NCI-H1417 treated with DMSO at 0.1 percent for 48 hours (cell line): ENCODE measurements at places on chromosomes 4 and X.
A peak's percentile ranks its signal among the peaks of the same experiment; 100 is the strongest.

GRCh38 chrX:3806630-3807029, 93.2 kb upstream of the PRKX start:
- no peak for DNase-seq

DNA sequence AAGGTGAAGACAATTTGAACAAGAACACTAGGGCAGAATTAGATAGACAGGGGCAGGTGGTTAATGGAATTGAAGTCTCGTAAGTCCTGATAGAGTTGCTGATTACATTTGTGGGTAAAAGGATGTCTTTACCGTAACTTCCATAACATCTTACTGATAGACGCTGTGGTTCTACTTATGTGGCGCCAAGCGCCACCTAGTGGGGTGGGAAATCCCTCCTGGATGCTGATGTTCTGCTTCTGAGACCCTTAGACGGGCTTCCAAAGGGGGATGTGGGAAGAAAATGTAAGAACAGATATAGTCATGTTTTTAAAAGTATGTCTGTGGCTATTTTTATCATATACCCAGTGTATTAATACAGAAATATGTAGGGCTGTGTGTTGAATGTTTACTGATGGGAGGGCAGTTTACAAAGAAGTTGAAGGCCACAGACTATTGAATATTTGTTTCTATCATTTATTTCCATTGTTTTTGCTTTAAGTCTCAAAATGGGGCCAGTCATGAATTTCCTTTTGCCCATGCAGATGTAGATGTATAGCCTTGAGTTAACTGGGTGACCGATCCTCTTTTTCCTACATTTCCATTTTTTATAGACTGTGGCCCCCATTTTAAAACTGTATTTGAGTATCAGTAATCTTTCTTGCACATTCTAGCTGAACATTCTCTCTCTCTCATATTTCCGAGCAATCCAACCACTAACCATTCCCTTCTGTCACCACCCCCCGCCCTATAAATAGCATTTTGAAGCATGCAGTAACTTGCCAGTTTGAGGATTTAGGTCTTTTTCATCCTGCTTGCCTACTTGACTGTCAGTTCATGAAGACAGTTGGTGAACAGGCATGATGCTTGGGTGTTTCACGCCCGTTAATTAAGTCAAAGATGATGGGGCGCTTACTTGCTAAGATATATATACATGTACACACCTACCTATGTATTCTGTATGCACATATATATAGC, 12.1 kb upstream of the TLR8 start:
- no peak for DNase-seq

DNA sequence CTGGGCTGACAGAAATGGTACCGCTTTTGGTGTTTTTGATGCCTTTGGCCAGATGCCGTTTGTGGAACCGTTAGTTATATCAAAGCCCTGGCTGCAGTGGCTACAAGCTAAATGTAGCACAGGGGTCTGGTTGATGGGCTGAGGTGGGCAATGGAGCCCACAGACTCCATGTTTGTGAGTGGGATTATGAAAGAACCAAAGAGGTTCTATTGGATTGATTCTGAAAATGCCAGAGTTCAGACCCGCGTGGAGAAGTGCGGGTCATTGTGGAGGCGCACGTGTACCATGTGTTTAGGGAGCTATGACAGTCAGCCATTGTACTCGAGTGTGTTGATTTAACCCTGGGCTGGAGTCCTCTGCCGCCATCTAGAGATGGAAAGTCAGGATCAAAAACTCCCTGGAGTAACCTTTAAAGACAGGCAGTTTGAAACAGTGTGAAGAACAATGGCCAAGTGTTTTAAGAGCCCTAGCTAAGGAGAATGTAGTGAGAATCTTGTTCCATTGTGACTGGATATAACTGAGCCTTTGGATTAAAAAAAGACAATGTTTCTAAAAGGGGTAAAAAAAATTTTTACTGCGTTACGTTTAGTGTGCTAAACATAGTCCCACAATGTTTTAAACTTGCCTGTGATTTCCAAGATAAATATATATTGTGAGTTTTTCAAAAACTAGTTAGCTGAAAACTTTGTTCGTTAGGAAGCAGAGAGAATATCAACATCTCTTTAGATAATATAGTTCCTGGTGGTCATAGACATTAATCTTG, 12.7 kb downstream of the ART3 start:
- DNase-seq = peak; percentile 9

DNA sequence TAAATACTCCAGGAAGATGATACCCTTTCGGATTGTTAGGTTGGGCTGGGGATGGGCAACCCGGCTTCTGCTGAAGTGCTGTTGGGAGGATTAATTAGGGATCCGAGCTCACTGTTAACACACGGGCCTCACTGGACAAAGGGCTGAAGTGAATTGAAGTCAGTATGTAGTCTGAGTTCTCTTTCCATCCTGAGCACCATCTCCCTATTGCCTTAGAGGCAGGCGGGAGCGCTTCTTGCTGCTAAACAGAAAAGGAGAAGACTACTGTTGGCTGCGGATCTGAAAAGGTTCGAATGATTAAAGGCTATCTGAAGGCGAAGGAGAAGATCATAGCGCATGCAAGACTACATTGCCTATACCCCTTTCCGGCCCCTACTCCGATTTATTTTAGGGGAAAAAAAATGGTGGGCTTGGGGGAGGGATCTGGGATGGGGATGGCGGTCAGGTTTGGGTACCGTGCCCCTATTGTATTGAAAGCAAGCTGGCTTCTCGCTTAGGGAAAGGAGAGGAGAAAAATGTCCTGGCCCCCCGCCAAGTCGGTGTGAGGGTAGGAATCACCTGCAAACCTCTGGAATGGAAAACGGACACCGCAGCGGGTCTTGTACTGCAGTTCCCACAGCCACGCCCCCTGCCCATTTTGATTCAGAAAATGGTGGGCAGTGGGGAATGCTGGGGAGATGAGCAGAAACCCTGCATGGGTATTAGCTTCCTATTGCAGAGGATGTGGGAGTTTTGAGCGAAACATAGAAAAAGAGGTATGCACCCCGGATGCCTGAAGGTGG, 22.3 kb downstream of the MORF4L2 start:
- DNase-seq = no peak

- no peak for DNase-seq
Measured at GRCh38 chr4:153074936-153075630, 129.2 kb upstream of the TRIM2 start.

DNA sequence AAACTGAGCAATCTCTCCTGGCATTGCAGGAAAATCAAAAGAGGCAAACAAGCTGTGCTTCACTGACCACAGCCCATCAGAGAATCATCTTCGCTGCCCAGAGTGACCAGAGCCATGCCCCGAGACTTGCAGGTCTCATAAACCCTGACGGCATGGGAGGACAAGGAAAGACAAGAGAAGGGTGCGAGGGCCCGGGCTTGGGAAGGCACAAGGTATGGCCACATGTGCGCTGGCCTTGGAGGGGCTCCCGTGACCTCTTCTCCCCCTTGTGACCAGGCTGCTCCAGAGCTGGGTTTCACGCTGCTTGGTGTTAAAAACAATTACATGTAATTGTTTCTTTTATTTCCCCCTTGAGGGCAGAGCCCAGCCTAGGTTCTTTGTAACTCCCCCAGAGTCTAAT, 20.8 kb downstream of the DCTD start:
- DNase-seq = no peak

DNA sequence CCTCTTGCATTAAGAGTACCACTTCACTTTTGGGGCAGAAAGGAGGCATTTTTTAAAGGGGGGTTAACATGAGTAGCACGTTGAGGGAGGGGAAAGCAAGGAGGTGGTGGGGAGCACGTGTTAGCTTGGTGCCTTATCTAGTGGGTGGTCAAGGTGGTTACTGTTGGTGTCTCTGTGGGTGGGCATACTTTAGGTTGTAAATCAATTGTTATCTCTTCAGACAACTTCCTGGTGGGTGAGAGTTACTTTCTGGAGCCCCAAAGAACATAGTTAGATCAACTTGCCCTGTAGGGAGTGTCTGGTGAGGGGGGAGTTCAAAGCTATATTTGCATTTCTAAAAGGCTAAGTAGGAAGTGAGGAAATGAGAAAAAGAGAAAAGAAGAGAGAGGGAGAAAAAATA, 297.7 kb upstream of the CLNK start:
- DNase-seq = no peak

DNA sequence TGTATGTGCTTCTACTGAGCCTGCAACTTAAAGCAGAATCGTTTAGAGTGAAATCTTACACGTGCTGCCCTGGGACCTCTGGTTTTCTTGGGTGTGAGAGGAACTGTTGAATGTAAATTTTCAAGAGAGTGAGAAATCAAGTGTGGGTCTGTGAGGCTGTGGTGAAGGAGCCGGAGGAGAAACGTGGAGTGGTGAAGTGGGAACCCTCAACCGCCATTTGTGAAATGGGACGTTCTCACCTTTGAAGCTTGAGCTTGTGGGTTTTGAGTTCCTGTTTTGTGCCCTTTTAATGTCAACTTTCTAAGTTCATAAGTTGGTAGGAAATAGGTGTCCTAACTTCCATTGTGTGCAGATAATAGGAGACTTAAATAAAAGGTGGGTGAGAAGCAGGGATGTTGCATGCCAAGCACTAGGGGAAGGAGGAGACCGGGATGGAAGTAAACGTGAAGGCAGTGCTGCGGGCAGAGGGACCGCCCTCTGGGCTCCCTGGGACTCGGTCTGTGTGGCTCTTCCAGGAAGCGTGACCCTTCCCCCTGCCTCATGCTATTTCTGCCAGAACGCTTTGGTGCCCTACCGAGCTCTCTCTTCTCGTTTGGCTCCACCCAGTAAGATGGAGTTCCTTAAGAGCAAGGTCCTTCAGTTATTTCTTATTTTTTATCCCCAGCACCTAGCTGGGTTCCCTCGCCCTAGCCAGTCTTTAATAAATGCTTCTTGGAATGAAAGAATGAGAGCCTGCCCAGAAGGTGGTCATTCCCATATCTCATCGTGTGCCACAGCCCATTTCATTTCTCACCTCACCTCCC, 56.0 kb downstream of the TMEM131L start:
- DNase-seq = no peak

DNA sequence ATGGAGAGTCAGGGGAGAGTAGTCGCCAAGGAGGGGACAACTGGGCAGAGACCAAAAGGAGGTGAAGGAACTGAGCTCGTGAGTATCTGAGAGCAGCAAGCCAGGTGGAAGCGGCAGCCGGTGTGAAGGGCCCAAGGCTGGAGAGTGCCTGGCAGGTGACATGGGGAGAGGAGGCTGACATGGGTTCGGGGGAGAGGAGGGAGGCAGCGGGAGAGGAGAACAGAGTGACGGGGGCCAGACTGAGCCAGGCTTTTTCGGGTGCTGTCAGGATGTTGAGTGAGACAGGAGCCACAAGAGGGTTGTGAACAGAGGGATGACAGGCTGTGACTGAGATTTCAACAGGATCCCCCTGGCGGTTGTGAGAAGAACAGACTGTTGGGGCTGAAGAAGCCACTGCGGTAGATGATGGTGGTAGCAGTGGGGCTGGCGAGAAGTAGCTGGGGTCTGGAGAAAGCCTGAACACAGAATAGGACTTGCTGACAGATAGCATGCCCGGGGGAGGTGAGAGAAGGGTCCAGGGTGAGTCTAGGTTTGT, 5.7 kb downstream of the ELK1 start:
- no peak for DNase-seq

- no peak for DNase-seq
Measured at GRCh38 chrX:19863857-19864223, 23.6 kb downstream of the SH3KBP1 start.

DNA sequence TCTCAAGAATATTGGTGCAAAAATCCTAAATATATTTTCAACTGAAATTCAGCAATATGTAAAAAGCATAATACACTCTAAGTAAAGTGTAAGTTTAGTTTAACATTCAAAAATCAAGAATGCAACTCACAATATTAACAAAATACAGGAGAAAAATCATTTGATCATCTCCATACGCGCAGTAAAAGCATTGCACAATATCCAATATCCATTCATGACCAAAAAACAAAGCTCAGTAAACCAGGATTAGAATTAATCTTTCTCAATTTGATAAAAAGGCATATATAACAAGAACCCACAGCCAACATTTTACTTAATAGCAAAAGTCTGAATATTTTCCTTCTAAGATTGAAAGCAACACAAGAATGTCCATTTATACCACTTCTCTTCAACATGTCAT, 48.3 kb upstream of the C4orf54 start:
- DNase-seq = no peak

- DNase-seq = no peak
Measured at GRCh38 chr4:61468024-61468720, 268.0 kb downstream of the ADGRL3 start.

- no peak for DNase-seq
Measured at GRCh38 chr4:89765966-89766365, 71.0 kb downstream of the SNCA start.

DNA sequence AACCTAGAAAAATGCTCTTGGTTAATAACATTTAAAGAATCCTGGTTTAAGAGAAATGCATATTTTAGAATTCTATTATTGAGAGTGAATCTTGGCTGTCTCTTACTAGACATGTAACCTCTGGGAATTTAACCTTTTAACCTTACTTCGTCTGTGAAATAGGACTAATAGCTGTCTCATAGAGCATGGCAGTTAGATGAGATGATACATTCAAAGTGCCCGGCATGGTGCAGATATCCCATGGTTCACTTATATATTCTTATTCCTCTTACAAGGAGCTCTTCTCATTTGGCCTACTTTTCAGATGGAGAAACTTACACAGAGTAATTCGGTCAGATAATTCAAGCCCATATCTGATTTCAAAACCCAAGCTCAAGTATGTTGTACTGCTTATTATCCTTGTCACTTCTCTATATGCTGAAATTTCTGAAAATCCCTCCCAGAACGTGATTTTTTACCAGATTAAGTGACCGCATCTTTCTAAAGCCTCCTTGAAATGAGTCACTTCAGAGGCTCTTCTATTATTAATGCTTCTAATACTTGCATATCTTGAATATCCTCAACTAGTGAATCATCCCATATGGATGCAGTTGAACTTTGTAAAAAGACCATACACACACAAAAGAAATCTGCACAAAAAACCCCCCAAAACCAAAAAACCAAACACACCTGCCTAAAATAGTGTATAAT, 4.9 kb downstream of the CDKN2AIP start:
- no peak for DNase-seq

DNA sequence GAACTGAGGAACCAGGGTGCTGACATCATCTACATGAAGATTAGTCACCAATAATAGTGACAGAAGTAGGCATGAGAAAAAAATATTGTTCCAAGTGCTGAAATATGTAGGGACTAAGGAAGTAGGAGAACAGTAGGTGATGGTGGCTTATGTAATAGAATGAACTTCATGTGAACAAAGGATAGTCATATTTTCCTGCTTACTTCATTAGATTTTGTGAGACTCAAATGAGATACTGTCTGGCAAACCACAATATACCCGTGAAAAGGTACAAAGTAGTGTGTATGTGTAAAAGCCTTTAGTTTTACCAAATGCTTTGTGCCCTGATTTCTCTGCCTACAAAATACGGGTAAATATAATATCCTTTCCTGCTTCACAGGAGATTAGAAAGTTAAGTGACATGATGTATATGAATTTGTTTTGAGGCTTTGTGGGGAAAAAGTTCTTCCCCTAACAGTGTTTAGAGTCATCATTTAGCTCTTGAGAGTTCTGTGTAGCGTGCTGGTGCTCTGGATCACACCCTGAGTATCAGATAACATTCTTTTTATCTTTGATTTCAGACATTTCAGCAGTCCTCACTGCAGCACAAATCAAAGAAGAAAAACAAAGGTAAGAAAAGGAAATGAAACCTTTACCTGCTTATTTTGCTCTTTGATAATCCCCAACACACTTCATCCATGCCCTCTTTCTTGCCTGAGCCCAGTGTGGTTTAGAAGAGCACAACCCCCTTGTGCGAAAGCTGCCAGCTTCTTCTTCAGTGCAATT, 67.9 kb downstream of the KLHL34 start:
- no peak for DNase-seq
